ENCODE measurements at places on chromosomes 2 and 18.

DNA sequence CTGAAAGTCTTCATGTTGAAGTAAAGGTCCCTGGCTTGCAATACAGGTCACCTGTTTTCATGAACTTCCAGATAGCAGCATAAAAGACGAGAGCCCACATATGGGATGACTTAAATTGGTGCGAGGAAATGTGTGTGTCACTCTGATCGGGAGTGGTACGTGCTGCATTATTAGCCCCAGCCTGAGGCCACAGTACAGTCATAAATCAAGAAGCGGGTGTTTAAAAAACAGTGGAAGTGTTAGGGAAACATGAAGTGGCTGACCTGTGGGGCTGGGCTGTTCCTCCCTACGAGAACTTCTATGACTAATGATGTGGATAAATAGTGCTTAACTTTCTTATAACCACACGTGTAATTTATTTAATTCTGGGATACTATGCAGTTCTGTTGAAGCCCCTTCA lies 24.4 kb downstream of the RDH14 start:
- DNase-seq = no peak

DNA sequence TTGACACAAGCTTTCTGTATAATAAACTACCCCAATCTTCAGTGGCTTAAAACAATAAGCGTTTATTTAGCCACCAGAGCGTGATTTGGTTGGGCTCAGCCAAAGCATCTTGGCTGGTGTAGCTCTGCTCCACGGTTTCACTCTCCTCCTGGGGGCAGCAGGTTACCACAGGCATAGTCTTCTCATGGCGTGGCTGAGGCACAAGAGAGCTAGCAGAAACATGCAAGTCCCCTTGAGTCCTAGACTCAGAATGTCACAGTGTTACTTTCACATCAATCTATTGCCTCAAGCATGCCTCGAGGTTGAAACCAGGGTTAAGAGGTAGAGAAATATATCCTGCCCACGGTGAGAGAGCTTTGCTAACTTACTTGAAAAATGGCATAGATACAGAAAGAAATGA lies 19.9 kb upstream of the SLC9A2 start:
- DNase-seq = no peak

- DNase-seq = no peak
These were observed 34.4 kb downstream of the MAIP1 start for GRCh38 chr2:199989822-199990221.

DNA sequence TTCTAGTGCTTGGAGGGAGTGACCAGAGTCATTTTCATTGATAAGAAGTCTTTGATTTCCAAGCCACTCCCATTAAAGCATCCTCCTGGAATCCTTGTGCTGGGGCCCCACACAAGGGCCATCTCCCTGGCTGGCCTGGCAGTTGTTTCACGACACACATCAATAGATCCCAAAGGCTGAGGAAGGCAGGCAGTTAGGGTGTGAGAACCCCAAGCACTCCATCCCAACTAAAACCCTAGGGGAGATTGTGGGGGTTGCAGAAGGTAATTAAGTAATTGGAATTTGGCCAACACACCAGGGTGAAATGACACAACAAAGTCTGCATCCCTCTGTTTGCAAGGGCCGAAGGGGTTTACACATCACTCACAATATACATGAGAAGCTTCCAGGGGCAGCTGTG lies 578.1 kb upstream of the SYT4 start:
- no peak for DNase-seq

DNA sequence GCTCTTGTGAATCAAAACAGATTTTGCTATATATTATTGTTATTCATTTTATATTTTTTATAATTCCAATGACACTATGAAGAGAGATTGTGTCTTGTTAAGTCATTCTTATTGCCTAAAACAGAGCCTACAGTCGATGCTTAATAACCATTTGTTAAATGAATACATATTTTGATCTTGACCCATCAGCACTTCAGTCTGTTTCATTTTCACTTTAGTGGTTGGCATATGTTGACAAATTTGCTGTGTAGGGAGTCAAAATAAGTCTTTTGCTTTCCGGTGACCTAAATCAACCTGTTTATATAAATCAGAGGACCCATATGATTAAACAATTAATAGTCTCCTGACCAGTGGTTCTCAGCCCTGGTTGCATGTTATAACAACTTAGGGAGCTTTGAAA lies 97.1 kb downstream of the TXNL1 start:
- no peak for DNase-seq

DNA sequence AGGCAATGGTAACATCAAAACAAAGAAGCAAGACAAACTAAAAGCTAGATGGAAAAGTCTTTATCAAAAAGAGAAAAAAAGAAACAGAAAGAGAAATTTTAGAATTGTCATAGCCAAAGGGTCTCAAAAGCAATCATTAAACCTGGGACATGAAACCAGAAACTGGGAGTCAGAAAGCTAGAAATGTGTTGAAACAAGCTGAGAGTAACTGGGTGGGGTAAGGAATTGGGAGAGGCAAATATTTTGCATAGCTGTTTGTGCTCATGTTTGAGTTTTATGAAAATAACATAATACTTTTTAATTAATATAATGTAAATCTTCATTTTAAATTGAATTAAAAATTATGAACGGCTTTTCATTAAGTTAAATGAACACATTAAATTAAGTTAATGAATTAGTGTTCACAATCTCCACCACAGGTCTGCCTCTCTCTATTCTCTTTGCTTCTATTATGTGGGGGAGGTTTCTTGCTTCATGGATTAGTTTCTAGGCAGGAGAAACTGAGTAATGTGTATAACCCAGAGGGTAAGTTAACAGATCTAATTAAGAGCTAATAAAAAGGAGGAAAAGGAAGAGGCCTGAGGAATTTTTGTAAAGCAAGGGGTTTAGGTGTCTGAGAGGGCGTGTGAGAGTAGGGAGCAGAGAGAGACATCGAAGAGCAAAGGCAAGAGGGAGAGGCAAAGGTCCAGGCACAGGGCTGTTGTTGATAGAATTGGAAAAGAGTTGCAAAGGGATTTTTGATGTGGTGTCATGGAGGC lies 20.0 kb upstream of the SERPINB2 start:
- DNase-seq = no peak
